ENCODE measurements at places on chromosomes 16 and 17.

DNA sequence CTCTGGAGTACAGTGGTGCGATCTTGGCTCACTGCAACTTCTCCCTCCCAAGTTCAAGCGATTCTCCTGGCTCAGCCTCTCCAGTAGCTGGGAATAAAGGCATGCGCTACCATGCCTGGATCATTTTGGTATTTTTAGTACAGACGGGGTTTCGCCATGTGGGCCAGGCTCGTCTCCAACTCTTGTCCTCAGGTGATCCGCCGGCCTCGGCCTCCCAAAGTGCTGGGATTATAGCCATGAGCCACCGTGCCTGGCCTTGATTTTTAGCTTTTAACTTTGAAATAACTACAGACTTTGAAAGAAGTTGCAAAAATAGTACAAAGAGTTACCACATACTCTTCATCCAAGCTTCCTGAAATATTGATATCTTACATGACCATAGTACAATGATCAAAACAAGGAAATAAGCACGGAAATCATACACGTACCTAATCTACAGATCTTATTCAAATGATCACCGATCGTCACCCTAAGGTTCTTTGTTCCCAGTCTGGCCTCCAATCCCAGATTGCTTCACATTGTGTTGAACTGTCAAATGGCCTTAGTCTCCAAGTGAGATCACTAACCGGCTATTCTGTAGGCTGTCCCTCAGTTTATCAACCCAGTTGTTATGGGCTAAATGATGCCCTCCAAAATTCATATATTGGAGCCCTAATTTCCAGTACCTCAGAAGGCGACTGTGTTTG is 18.4 kb downstream of the NPIPA1 start:
- no peak for DNase-seq

- no peak for DNase-seq
Observed at GRCh38 chr17:40862985-40863733, 3.9 kb downstream of the KRT12 start.

- DNase-seq, result no peak
Observed at GRCh38 chr16:86775511-86775921, 197.2 kb downstream of the FOXL1 start.

DNA sequence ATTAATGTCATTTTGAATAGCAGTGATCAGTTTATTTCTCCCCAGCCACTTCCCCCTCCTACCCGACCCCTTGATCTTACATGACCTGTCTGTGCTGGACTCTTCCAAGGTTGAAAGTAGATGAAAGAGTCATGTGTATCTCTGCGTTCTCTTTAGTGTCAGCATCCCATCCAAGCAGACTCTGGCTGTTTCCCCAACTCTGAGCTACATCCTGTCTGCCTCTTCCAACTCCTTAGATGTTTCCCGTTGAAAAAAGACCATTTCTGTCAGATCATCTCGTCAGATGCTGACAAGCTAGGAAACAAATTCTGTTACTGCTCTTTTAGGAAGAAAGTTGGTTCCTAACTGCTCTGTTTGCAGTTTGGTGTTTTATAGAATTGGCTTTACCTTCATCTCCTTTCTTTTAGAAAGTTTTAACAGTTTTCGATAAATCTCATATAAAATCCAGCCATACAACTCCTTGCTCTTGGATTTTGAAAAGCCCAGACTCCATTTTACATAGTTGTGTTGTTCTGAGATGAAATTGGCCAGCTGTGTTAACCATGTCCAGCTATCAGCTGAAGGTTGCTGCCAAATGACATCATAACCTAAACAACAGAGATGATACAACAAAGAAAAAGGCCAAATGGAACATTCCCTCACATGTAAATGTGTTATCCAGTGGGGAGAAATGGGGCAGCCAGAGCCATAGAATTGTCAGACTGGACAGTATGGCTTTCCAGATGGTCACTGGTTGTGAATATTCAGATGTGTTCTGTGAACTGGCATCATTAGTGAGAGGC is 43.5 kb downstream of the CYB561 start:
- no peak for DNase-seq

DNA sequence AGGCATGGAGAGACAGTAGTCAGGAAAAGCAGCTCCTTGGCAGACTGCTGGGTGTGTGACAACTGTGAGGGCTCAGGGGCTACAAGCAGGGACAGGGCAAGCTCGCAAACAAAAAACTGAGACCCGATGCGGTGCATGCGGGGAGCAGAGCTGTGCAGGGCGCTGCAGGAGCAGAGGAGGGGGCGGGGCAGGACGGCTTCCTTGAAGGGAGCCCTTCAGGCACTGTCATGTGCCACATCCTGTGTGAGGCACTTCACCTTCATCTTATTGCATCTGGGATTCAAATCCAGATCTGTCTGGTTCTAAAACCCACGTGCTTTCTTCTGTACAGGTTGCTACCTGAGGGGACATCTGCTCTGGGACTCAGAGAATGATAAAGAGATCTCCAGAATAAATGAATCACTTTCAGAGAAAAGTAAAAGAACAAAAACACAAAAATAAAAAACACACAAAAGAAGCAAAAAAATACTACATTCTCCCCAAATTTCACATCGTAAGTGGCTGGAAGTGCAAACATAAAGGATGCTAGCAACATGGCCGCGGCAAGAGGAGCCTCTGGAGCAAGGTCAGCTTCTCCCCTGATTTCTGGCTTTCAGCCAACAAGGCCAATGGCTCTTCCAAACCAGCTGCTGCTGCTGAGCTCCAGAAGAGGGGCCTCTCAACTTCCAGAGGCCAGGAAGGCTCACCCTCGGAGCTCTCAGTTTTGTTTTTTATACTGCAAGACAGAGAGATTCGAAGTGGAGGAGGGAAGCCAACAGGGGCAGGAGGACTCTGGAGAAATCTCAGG is 14.2 kb downstream of the LYRM9 start:
- DNase-seq, result no peak

DNA sequence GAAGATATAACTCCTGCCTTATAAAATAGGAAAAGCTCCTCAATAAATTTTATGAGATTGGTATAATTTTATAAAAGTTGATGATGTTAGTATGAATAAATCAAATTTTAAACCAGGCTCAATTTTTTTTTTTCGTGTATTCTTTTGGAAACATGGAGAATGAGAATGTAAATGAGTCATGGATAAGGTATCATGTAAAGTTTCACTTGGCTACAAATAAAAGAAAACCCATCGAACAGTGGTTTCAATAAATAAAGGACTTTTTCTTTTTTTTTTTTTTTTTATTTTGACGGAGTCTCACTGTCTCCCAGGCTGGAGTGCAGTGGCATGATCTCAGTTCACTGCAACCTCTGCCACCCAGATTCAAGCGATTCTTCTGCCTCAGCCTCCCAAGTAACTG is 67.3 kb downstream of the PHKB start:
- DNase-seq, result no peak

- no peak for DNase-seq
Observed at GRCh38 chr16:61763013-61763412, 273.2 kb downstream of the CDH8 start.

DNA sequence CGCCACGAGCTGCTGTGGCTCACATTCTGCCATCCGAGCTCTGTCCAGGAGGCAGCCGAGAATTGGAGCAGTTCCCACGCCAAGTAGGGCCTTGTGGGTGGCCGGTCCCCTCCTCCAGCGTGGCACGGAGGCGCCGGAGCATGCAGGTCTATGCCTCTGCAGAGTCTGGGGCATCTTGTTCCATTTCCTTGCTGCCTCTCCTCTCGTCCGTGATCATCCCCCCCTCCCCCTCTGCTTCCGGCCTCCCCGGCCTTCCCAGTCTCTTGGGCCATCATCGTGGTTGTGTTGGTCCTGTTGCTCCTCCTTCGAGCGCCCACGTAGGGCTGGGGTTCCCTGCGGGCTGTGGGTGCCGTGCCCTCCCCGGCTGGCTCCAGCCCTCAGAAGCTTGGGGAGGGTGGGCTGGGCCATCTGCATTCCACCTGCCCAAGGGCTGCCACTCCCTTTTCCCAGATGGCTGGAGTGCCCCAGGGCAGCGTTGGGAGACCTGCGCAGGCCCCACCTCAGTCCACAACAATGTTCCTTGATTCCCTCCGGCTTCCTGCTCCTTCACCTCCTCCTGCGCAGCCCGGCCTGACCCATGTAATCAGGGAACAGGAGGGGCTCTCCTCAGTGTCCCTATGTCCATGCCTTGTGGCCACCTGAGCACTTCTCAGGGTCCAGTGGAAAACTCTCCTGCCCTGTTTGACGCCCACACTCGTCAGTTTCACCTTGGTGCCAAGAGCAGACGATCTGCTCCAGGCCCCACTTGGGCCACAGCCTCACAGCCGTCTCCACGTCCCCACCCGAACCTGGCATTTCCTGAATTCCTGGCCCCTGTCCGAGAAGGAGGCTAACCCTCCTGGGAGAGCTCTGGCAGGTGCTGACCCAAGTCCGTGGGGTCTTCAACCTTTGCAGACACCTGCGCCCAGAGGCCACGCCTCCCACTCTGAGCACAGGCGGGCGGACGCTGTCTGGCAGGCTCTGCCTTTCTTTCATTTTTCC is 37.1 kb downstream of the BAIAP2 start:
- peak; percentile 94 for DNase-seq

GRCh38 chr16:82059983-82060421 is 24.9 kb downstream of the HSD17B2 start:
- DNase-seq, result no peak

DNA sequence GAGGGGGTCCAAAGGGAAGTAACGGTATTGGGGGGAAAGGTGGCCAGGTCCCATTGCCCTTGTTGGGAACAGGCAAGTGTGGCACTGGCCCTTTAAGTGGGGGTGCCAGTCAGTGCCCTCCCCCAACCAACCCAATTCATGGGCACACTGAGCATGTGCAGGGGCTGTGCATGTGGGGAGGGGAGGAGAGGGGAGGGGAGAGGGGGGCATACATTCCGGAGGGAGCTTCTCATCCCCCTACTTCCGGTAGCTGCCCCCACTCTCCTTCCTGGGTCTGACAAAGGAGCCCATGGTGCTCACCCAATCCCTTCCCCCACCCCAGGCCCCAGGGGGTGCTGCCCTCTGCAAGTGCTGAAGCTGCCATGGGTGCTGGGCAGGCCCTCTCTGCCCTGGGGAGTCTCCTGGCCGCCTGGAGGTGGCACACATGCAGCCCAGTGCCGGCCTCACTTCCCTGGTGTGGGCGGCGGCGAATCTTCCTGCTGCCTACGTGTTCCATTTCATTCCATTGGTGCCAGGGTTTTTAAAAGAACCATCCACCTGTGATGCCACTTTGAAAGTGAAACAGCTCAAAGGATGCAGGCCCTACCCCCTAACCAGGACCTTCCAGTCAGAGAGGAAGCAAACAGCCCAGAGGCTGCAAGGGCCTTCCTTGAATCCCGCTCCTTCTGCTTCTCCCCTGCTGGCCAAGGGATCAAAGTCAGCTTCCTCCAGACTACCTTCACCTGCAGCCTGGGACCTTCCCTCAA is 11.0 kb downstream of the HEXIM2 start:
- peak; percentile 93 for DNase-seq

DNA sequence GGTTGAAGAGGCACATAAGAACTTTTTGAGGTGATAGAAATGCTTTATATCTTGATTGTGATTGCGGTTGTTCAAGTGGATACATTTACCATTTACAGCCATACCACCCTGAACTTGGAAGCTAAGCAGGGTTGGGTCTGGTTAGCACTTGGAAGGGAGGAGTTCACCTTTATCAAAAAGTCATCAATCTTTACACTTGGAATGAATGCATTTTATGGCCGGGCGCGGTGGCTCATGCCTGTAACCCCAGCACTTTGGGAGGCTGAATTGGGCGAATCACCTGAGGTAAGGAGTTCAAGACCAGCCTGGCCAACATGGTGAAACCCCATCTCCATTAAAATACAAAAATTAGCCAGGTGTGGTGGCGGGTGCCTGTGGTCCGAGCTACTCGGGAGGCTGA is 9.5 kb upstream of the GJD3 start:
- DNase-seq, result no peak

DNA sequence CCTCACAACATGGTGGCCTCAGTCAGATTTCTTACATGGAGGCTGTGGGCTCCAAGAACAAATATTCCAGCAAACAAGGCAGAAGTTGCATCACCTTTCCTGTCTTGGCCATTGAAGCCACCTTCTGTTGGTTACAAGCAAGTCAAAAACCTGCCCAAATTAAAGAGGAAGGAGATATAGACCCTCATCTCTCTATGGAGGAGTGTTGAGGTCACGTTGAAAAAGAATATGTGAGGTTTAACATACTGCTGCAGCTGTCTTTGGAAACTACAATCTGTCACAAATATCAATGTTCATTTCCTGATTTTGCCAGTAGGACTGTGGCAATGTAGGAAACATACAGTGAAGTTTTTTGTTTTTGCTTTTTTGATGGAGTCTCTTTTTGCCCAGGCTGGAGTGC is 211.4 kb downstream of the COPRS start:
- DNase-seq, result no peak

GRCh38 chr16:26614237-26614841 is 452.4 kb upstream of the C16orf82 start:
- no peak for DNase-seq

DNA sequence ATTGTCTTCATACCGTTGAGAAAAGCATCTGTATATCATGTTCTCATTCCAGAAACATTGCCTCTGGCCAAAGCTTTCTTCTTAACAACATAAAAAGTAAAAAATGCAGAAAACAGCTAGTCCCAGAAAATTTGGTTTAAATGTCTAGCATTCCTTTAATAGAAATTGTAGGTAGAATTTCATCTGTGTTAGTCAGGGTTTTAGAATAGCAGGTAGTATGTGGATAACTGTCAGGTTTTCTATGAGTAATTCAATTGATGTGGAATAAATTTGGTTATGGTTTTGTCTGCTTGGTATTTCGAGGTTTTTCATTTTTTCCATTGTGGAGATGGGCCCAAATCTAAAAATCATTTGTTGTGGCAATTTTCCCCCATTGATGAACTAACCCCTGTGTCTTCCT is 616.7 kb downstream of the KCNJ2 start:
- DNase-seq, result no peak

GRCh38 chr17:9878786-9879525 is 26.1 kb downstream of the RCVRN start:
- DNase-seq, result no peak

GRCh38 chr16:9647981-9648701 is 534.1 kb downstream of the GRIN2A start:
- DNase-seq, result no peak

- no peak for DNase-seq
Observed at GRCh38 chr16:72884037-72884436, 163.9 kb downstream of the ZFHX3 start.

DNA sequence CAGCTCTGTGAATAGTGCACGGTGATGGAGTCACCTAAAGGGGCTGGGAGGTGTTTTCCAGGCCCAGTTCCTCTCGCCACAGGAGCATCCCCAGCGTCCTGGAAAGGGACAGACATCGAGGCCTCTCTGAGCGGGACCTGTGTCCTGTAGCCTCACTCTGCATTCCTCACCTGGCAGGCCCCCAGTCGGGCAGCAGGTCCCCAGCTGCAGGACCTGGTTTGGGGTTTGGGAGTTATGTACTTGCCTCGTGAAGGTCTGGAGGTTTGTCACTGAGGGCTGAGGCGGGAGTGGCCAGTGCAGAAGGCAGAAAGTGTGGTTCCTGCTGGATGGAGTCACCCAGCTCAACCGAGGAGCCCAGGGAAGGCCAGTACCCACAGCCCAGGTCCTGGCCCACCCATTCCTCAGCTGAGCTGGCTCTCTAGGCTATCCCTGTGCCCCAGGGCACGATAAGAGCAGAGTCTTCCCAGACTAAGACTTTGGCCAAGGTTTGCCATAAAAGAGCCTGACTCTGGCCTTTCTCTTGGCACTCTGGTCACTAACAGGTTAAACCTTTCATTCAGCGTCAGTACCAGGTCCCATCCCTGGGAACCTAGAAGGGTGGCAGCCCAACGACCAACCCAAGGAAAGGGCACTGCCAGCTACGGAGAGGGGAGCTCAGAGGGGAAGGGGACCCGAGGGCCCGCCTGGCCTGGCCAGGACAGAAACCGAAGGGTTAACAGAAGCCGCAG is 24.4 kb downstream of the TBX4 start:
- DNase-seq, result no peak

- DNase-seq, result no peak
Observed at GRCh38 chr16:56916571-56917403, 15.2 kb upstream of the HERPUD1 start.

Data from NCI-H226 (cell line).